ENCODE measurements at places on chromosomes 6 and 20. TPM values are rescaled to one million over a fixed set of nuclear protein-coding genes. Genes with fewer than 3 reads are reported as not detected.

DNA sequence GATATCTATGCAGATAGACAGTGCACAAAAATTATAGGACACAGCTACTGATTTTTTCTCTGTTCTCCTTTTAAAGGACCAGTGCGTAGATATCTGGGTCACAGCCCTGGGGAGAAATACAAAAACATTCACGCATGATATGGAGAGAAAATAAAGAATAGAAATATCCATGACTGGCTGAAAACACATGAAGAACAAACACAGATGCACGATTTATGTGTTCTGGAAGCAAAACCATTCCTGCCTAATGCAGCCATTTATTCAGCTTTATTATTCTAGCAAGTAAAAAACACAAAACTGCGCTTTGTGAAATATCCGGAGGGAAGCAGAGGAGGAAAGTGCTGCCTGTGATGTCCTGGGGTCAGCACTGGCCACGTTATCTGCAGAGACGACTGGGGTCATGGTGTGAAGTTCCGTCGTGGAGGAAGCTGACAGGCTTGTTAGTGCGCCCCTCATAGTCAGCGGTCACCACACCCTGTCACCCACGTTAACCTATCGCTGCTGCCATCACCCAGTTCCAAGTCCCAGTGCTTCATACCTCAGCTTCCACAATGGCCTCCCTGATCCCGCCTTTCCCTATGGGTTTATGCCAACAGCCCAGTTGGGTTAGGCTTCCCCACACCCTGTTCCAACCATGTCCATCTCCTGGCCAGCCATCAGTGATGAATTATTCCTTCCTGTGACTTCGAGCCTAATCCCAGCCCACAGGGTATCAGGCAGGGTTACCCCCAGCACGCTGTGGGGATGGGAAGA, 86.6 kb upstream of the RPS6KA2 start:
- no peaks in the 10 kb centered on the region for H3K36me3 ChIP-seq
- no peaks in the 10 kb centered on the region for H3K4me1 ChIP-seq
- no peak overlapping the region for H3K27ac ChIP-seq

- no peaks in the 10 kb centered on the region for H3K27me3 ChIP-seq
- no peak overlapping the region for H3K27ac ChIP-seq
- H3K4me3 ChIP-seq: no peak overlapping the region
- no peak for DNase-seq
- no peaks in the 10 kb centered on the region for H3K4me1 ChIP-seq
Measured at GRCh38 chr6:169891421-169891820, 140.0 kb downstream of the ERMARD start.

DNA sequence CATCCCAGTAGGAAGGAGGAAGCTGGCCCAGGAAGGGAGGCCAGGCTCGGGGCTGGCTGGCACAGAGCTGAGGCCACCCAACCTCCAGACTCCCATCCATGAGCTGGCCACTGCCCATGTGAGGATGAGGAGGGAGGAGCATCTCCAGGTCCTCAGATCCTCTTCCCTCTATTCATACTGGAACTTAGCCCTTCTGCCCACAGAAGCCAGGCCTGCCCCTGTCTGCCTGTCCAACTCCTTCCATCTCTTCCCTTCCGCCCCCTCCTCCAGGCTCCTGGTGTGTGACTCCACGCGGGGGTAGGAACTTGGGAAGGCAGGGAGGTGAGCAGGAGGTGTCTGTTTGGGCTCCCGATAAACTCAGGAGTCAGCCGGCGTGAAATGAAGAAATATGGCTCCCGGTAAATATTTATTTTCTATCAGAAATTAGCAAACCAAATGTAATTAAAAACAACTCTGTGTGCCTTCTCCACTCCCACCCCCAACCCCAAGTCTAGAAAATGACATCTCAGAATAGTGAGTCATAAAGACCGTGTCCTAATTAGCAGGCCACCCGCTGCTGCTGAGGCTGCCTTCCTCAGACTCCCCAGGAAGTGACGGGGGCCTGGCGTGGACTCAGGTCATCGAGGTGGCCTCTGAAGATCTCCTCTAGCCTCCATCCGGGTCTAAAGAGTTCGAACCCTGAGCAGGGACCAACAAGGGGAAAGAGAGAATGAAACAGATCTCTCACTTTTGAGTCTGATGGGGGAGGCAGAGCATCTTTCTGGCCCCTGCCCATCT, 81.9 kb downstream of the MDGA1 start:
- no peak overlapping the region for H3K27ac ChIP-seq
- H3K4me3 ChIP-seq: no peak overlapping the region
- no peaks in the 10 kb centered on the region for H3K36me3 ChIP-seq
- DNase-seq: no peak
- H3K27me3 ChIP-seq: no peaks in the 10 kb centered on the region

GRCh38 chr6:143536461-143536865, 24.9 kb upstream of the FUCA2 start:
- H3K36me3 ChIP-seq: no peaks in the 10 kb centered on the region
- peak overlapping the region; percentile 60 for H3K4me3 ChIP-seq
- H3K4me1 ChIP-seq: peaks cover 22% of the 10 kb centered on the region
- no peak for DNase-seq

GRCh38 chr6:16723826-16724225, 37.4 kb downstream of the ATXN1 start:
- no peak overlapping the region for H3K4me3 ChIP-seq
- no peak for DNase-seq
- no peak overlapping the region for H3K27ac ChIP-seq
- no peaks in the 10 kb centered on the region for H3K36me3 ChIP-seq

GRCh38 chr6:140440223-140440835, 1065.9 kb upstream of the CITED2 start:
- H3K36me3 ChIP-seq: no peaks in the 10 kb centered on the region
- H3K4me3 ChIP-seq: no peak overlapping the region

DNA sequence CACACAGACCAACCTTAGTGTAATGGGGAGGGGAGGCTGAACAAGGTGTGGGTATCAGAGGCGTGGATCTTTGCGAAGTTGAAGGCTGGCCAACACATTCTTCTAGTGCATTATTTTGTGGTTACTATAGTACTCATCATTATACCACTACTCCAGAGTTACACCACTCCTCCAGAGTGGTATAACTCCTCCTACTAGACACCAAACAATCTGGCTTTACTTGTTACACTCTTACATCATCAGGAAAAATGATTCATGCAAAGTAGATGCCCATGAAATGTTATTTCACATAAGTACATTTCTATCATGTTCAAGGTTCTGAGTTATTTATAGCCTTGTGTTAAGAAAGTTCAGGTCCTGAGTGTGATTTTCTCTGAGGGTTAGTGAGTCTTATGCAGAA, 443.1 kb upstream of the OPRM1 start:
- H3K36me3 ChIP-seq: no peaks in the 10 kb centered on the region
- H3K4me1 ChIP-seq: no peaks in the 10 kb centered on the region
- H3K27me3 ChIP-seq: no peaks in the 10 kb centered on the region
- no peak overlapping the region for H3K27ac ChIP-seq
- no peak for DNase-seq

The WFDC12 gene
- not detected for polyA plus RNA-seq

DNA sequence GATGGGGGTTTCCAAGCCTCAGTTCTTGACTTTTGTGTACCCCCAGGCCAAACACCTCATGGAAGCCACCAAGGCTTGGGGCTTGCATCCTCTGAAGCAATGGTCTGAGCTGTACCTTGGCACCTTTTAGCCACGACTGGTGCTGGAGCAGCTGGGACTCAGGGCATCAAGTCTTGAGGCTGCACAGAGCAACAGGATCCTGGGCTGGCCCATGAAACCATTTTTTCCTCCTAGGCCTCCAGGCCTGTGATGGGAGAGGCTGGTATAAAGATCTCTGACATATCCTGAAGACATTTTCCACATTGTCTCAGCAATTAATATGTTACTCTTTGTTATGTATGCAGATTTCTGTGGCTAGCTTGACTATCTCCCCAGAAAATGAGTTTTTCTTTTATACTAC, 269.1 kb upstream of the TBX18 start:
- no peaks in the 10 kb centered on the region for H3K36me3 ChIP-seq
- H3K27ac ChIP-seq: no peak overlapping the region
- no peak for DNase-seq
- no peaks in the 10 kb centered on the region for H3K4me1 ChIP-seq
- H3K4me3 ChIP-seq: no peak overlapping the region

The PET117 gene
- 2.1 TPM for polyA plus RNA-seq

DNA sequence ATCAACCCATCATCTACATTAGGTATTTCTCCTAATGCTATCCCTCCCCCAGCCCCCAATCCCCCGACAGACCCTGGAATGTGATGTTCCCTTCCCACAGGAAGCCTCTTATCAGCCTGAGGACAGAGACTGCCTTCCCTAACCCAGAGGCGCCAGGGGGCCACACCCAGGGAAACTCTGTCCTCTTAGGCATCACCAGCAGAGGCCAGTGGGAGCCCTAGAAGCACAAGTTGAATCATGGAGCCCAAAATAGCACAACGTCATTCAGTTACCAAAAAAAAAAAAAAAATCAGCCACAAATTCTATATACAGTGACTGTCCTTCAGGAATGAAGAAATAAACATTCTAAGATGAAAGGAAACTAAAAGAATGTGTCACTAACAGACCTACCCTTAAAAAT, 625.7 kb downstream of the TFAP2A start:
- no peak overlapping the region for H3K27ac ChIP-seq
- no peak for DNase-seq
- no peaks in the 10 kb centered on the region for H3K36me3 ChIP-seq
- H3K27me3 ChIP-seq: no peaks in the 10 kb centered on the region

GRCh38 chr6:148177589-148178233, 164.9 kb upstream of the SASH1 start:
- H3K4me3 ChIP-seq: no peak overlapping the region
- H3K27ac ChIP-seq: no peak overlapping the region
- H3K36me3 ChIP-seq: no peaks in the 10 kb centered on the region

The TSHZ2 gene
- polyA plus RNA-seq: 1.00 TPM

The CD40 gene
- polyA plus RNA-seq: 215 TPM
